ENCODE measurements at places on chromosomes 12 and 14. TPM values are rescaled to one million over a fixed set of nuclear protein-coding genes. Genes with fewer than 3 reads are reported as not detected.

The TAOK3 gene
- total RNA-seq = 20.2 TPM

The CNTN1 gene
- 0.57 TPM for total RNA-seq

The OR6S1 gene
- not detected for total RNA-seq

The C12orf42 gene
- not detected for total RNA-seq

The GPR162 gene
- 5.3 TPM for total RNA-seq

The LTBP2 gene
- total RNA-seq = 16.0 TPM

The VEZT gene
- total RNA-seq = 59.0 TPM

The COX8C gene
- 0.55 TPM for total RNA-seq

The KITLG gene
- 9.0 TPM for total RNA-seq

The SLCO1B1 gene
- total RNA-seq = not detected

The AKAP5 gene
- total RNA-seq = 0.30 TPM

The EIF4B gene
- 513 TPM for total RNA-seq

The CLMN gene
- total RNA-seq = 8.9 TPM

The NFE2 gene
- 0.74 TPM for total RNA-seq

The IRF9 gene
- total RNA-seq = 27.6 TPM

The RPL10L gene
- total RNA-seq = not detected

The CMTM5 gene
- total RNA-seq = not detected

The ETNK1 gene
- total RNA-seq = 19.0 TPM

The HNF1A gene
- total RNA-seq = not detected

The CPNE6 gene
- total RNA-seq = not detected

The KRT72 gene
- not detected for total RNA-seq

The LYSET gene
- 21.3 TPM for total RNA-seq

The INSM2 gene
- total RNA-seq = not detected

The KCNJ8 gene
- total RNA-seq = 55.5 TPM

The MIP gene
- total RNA-seq = not detected

The DDX47 gene
- total RNA-seq = 29.9 TPM

The MANSC4 gene
- not detected for total RNA-seq

The C14orf119 gene
- total RNA-seq = 23.6 TPM

The PLD4 gene
- total RNA-seq = 0.27 TPM

The GPR132 gene
- 1.3 TPM for total RNA-seq

All from left ventricle myocardium superior (tissue), 1 donor.